ENCODE measurements at places on chromosomes 2 and 18. TPM values are rescaled to one million over a fixed set of nuclear protein-coding genes. Genes with fewer than 3 reads are reported as not detected.

DNA sequence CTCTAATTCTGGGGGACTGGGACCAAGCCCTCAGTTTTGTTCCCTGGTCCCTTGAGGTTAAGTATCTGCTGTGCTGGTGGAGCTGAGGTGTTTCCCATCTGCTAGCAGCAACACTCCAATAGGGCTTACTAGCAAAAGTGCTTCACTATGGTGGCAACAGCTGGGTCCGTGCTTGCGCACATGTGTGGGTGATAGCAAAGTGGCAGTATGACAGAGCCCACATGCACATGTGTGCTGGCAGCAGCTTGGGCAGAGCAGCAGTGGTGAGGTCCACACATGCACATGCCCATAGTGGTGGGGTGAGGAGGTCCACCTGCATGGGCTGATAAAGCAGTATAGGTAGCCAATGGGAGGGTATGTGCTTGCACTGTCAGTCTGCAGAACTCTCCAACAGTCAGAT lies 1723.7 kb downstream of the SUCLG1 start:
- DNase-seq, result no peak

Gene MRPL33
- 242 TPM for total RNA-seq

DNA sequence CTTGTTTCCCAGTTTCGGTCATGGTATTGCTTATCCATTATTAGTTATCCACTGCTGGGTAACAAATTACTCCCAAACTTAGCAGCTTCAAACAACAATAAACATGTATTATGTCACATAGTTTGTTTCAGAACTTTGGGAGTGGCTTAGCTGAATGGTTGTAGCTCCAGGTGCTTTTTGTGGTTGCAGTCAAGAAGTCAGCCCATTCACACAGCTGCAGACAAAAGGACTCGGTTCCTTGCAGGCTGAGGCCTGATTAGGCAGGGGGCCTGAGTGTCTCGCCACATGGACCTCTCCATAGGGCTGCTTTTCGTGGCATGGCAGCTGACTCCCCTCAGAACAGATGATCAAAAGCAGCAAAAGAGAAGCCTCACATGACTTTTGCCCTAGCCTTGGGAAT lies 58.2 kb upstream of the ITGA4 start:
- no peak for DNase-seq

DNA sequence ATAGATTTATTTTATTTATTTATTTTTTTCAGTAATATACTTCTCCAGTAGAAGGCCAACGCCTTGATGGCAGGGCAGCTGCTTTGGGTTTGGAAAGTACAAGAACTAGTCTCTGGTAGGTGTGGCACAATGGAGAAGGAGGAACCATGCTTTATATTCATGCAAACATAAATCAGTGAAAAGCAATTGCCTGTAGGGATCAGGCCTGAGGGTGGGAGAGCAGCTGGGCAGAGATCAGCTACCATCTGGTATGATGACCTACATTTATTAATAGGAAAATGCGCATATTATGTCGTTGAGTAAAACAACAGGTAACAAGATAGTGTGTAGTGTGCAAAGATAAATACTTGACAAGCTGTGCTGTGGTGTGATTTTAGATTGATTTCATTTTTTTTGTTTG lies 120.4 kb upstream of the TLK1 start:
- no peak for DNase-seq

DNA sequence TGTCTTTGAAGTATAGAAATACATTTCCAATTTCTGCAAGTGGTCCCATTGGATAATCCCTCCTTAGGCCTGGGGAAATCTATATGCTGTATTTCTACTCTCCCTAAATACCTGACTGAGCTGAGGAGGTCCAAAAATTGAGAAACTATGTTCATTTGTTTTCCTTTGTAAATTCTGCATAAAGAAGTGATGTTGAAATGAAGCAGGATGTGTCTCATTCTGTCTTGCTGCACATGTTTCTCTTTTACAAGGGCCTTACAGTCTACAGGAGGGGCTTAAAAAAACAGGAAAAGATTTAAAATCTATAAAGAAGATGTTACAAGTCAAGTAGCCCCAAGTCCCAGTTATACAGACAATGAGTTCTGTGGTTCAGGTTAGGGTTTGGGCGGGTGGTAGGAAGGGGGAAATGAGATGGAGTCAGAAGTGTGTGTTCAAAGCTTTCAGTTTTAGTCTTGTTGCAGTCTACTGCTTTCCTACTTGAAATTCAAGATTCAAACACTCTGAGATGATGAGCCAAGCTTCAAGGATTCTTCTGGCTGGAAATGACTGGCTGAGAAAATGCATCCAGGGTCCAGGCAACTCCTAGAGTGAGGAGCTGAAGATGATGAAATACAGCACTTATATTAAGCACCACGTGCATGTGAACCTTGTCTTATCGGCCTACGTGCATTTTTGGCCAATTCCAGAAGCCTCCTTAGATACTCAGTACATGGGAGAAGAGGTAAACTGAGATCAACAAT lies 146.3 kb upstream of the CELF4 start:
- no peak for DNase-seq

GRCh38 chr2:226579519-226579918 lies 220.1 kb downstream of the IRS1 start:
- DNase-seq, result no peak

Gene IL37
- total RNA-seq, result not detected

Gene CENPA
- 0.91 TPM for total RNA-seq

DNA sequence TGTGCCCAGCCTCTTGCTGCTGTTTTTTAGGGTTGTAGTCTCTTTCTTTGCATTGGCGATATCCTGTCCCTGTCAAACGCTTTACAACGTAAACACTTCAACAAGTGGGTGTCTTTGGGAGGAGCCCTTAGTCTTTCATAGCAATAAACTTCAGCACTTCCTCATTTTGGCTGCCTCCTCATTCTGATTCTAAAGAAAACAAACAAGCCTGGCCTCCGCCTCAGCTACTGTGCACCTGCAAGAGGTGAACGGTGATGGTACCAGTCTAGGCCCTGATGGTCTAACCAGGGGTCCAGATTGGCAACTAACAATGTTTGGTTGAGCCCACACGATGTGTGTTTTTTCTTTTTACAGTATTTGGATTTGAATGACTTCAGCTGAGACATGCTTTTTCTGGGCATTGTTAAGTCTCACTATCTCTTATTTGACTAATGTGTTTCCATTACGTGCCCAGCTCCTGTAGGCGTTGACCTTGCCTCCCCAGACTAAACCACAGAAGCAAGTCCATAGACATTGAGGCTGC lies 53.2 kb upstream of the CUL3 start:
- DNase-seq, result no peak

GRCh38 chr2:15092691-15093090 lies 460.2 kb downstream of the LRATD1 start:
- DNase-seq, result no peak

- no peak for DNase-seq
These were observed 98.1 kb downstream of the HS1BP3 start for GRCh38 chr2:20552847-20553246.

Gene IL1A
- total RNA-seq, result not detected

Gene DUSP28
- 9.6 TPM for total RNA-seq

- DNase-seq, result no peak
These were observed 598 bp upstream of the CEP68 start for GRCh38 chr2:65055422-65056214.

- no peak for DNase-seq
These were observed 100.3 kb upstream of the NABP1 start for GRCh38 chr2:191577605-191578004.

GRCh38 chr2:1704631-1705556 lies 39.4 kb downstream of the PXDN start:
- no peak for DNase-seq

GRCh38 chr2:118013221-118013723 lies 598 bp downstream of the CCDC93 start:
- DNase-seq, result peak; percentile 76

Gene KCNG2
- not detected for total RNA-seq

Gene DYNAP
- not detected for total RNA-seq

- DNase-seq, result no peak
These were observed 180.6 kb downstream of the FSIP2 start for GRCh38 chr2:185919155-185919554.

Gene VWA3B
- total RNA-seq, result 0.28 TPM

- no peak for DNase-seq
These were observed 33.9 kb upstream of the TBC1D8 start for GRCh38 chr2:101185085-101185484.

- DNase-seq, result no peak
These were observed 214.5 kb downstream of the DSEL start for GRCh38 chr18:67302043-67302442.

Gene CCDC102B
- 8.4 TPM for total RNA-seq

GRCh38 chr2:19131871-19132270 lies 226.6 kb downstream of the OSR1 start:
- no peak for DNase-seq

- DNase-seq, result no peak
These were observed 31.8 kb downstream of the SP100 start for GRCh38 chr2:230447455-230448451.

GRCh38 chr2:174787487-174788205 lies 23.4 kb upstream of the CHRNA1 start:
- no peak for DNase-seq

GRCh38 chr2:16284941-16285625 lies 344.7 kb downstream of the MYCN start:
- no peak for DNase-seq

GRCh38 chr18:59792353-59792752 lies 95.1 kb upstream of the CCBE1 start:
- DNase-seq, result no peak

- peak; percentile 72 for DNase-seq
These were observed 110.0 kb upstream of the STON1 start for GRCh38 chr2:48419884-48420511.

Data from right cardiac atrium (tissue), 5 donors.